ENCODE measurements at places on chromosomes 6 and 20. TPM values are rescaled to one million over a fixed set of nuclear protein-coding genes. Genes with fewer than 3 reads are reported as not detected.

The IMPG1 gene
- total RNA-seq, result not detected

The TMC2 gene
- 3.4 TPM for total RNA-seq

The HSPA12B gene
- total RNA-seq, result 2.7 TPM

The DZANK1 gene
- 4.9 TPM for total RNA-seq

The PRICKLE4 gene
- total RNA-seq, result 0.49 TPM

The RNF39 gene
- not detected for total RNA-seq

The RIPPLY2 gene
- 8.1 TPM for total RNA-seq

The BTNL2 gene
- total RNA-seq, result not detected

The GSTA4 gene
- 93.4 TPM for total RNA-seq

The THBS2 gene
- total RNA-seq, result 11.3 TPM

The ADAM33 gene
- 2.0 TPM for total RNA-seq

The ARFGEF3 gene
- 45.2 TPM for total RNA-seq

The COL21A1 gene
- total RNA-seq, result 2.7 TPM

The GRM1 gene
- total RNA-seq, result 12.8 TPM

The ZNF318 gene
- 15.0 TPM for total RNA-seq

The PRDM13 gene
- not detected for total RNA-seq

Data from temporal lobe (tissue), 4 donors.